ENCODE measurements at places on chromosomes 11 and 22.

DNA sequence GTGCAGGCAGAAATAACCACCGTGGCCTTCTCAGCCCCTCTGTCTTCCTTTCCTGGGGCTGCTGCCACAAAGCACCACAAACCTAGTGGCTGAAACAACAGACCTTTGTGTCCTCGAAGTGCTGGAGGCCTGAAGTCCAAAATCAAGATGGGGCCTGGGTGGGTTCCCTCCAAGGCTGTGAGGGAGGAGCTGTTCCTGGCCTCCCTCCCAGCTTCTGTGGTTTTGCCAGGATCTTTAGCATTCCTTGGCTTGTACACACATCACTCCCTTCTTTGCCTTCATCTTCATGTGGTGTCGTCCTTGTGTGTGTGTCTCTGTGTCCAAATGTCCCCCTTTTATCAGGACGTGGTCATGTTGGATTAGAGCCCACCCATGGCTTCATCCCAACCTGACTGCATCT lies 29.0 kb upstream of the PARVG start:
- DNase-seq: no peak

DNA sequence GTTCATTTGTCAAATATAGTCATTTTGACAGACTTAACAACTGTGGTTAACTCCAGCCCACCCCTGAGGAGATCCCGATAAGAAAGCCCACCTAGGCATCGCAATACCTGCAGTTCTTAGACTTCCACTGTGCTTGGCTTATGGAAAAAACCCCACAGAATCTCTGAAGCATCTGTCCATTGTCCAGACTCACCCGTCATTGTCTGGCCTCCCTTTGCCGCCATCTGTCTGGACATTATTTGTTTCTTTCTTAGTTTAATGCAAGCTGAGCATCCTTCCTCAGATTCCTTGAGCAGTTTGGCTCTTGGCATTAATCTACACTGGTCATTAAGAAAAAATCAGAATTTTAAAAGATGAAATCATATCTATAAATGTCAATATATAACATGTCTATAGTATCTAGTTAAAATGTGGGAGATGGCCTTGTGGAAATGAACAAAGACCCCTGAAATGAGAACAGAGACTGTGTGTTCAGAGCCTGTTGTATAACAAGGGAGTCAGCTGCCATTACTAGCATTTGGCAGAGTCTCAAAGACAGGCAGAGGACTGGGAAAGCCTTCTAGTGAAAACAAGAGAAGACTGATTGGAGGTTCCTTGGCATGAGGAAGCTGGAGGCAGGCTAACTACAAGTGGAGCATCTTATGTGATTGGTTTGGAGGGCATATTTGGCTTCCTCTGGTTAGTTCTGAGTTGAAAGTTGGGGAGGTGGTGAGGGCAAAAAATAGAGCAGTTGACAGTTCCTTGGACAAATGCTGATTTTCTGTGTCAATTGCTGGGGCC lies 80.4 kb downstream of the SPON1 start:
- DNase-seq: no peak

- DNase-seq: no peak
Measured at GRCh38 chr11:72421351-72421750, 13.0 kb downstream of the CLPB start.

- DNase-seq: no peak
Measured at GRCh38 chr22:50699756-50700386, 27.2 kb downstream of the SHANK3 start.
